ENCODE measurements at places on chromosomes 16 and 17. TPM values are rescaled to one million over a fixed set of nuclear protein-coding genes. Genes with fewer than 3 reads are reported as not detected.

Gene BIRC5
- total RNA-seq: 114 TPM

Gene ZNF287
- not detected for total RNA-seq

Gene G6PC3
- total RNA-seq: 74.2 TPM

Gene CSH2
- not detected for total RNA-seq

Gene JPH3
- total RNA-seq: not detected

Gene C1QL1
- total RNA-seq: 0.05 TPM

All from HT-29 (cell line).